ENCODE measurements at places on chromosomes 6 and 20.

DNA sequence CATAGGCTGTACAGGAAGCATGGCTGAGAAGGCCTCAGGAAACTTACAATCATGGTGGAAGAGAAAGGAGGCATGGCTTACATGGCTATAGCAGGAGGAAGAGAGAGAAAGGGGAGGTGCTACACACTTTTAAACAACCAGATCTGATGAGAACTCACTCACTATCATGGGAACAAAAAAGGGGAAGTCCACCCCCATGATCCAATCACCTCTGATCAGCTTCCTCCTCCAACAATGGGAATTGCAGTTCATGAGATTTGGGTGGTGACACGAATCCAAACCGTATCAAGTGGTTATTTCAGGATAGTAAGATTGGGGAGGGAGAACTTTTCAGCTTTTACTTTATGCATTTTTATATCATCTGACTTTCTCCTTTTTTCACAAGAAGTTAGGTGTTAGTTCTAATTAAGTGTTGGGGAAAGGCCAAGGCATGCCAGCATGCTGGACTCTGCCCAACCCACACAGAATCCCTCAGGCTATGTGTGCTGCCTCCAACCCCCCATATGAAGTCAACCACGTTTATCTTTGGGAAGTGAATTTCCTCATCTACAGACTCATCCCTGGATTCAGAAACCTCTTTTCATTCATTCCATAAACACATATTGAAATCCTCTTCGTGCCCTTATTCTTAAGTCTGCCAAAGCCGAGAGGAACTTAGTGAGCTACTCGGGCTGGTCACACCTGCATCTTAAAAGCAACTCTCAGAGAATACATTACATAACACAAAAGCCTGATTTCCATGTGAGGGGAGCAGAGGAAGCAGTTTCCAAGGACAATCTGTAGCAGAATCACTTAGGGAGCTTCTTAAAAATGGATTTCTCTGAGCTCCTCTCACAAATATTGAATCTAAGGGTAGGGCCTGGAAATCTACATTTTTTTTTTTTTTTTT lies 16.7 kb upstream of the CLIC5 start:
- no peak for DNase-seq

- no peak for DNase-seq
Measured at GRCh38 chr6:161487217-161487531, 213.3 kb upstream of the AGPAT4 start.

GRCh38 chr6:42051268-42051653 lies 937 bp downstream of the TAF8 start:
- no peak for DNase-seq

- no peak for DNase-seq
Measured at GRCh38 chr6:6788394-6789032, 200.0 kb downstream of the LY86 start.

DNA sequence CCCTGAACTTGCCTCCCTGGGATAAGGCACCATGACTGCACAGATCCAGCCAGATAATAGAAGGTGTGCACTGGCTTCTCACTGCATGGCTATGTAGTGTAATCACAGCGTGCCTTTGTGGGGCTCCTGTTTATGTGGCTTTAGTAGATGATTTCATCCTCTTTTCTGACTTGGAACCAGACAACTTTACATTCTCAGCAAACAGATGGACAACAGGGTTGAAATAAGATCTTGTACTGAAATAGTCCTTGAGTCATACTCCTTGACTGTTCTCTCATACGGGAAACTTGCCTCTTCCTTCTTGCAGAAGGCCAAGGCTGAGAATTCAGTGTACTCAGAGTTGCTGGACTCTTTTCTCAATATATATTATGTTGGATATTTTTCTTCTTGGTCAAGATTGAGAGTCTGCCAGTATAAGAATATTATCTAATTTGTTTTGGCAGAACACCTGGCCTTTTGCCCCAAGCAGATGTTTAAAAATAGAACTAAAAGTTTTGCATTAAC lies 25.0 kb upstream of the RNF144B start:
- no peak for DNase-seq

GRCh38 chr6:4435981-4436445 lies 300.6 kb upstream of the ECI2 start:
- no peak for DNase-seq

DNA sequence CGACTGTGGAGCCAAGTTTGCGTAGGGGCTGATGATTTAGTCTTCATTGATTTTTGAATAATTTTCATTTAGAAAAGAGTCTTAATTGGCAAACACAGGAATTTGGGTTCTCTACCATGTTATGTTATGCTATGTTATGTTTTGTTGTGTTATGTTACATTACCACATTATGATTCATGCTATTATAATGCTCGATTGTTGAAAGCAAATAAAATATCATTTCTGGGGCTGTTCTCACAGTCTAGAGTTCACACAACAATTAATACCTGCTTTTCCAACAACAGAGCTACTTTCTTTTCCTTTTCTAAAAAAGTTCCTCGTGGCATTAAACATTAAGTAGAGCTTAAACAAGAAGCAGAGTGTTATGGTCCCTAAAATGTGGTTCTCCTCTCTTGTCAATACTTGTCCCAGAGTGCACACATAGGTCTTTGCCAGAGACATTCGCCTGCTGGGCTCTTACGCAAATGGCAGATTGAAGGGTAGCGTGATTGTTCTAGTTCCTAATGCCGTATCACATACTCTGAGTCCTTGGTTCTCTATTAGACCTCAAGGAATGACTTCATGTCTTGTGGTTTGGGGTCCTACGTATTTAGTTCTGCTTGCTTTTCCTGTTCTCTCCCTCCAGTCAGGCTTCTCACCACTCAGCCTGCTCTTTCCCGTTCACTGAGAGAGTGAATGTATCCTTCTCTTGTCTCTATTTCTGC lies 370.3 kb downstream of the CD109 start:
- no peak for DNase-seq
